ENCODE measurements at places on chromosomes 2 and 18. TPM values are rescaled to one million over a fixed set of nuclear protein-coding genes. Genes with fewer than 3 reads are reported as not detected.

Gene GALNT1
- total RNA-seq = 83.9 TPM

Gene CCDC142
- 51.3 TPM for total RNA-seq

Gene GAREM1
- 5.2 TPM for total RNA-seq

Gene ECEL1
- total RNA-seq = not detected

DNA sequence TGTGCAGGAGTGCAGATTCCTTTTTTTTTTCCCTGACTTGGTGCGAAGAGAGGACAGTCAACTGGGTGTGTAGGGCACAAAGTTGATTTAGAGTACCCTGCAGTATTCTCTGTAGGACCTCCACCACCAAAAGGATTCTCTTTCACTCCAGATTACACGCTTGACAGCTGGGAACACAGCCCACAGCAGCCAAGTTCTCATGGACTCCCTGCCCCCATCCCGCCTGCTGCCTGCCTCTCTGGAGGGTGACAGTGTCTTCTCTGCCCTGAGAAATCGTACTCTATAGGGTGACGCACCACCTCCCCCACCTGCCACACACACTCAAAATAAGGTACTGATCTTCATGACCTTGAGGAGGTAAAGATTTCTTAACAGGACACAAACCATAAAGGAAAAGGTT, 26.6 kb upstream of the IHH start:
- DNase-seq = no peak

- no peak for DNase-seq
Observed at GRCh38 chr2:239360008-239360407, 40.8 kb downstream of the HDAC4 start.

GRCh38 chr2:160576054-160576499, 82.5 kb upstream of the RBMS1 start:
- DNase-seq = no peak

GRCh38 chr18:21069468-21069867, 42.1 kb downstream of the ROCK1 start:
- DNase-seq = no peak

DNA sequence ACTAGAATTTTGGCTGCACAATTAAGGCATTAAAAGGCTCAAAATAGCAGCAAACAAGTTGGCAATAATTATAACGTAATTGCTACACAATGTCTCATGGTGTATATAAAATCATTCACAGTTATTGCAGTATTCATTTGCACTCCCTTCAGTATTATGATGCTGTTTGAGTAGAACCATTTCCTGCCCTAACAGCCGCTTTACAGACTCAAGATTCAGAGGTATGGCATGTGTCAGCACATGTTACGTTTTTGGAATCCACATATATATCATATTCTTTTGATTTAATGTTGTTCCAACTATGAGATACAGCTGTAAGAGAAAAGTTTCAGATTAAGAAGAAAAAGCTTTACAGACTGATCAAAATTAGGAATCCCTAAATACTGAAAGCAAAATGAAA, 56.3 kb upstream of the NCKAP5 start:
- DNase-seq = no peak

DNA sequence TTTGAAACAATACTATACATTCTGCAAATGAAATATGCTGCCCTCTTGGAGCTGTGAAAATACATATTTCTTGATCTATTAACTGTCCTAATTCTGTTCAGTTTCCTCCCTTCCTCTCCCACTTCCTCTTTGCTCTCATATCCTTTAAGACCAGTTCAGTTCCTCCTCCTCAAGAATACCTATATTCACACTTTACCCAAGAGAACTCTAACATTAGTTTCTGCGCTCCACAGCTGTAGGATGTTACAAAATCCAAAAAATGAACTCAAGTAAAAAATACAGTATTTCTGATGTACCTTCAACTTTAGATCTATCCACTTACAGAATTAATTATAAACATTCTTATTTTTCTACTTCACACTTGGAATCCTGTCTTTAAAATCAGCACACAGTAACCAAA, 5.4 kb downstream of the ITSN2 start:
- no peak for DNase-seq

DNA sequence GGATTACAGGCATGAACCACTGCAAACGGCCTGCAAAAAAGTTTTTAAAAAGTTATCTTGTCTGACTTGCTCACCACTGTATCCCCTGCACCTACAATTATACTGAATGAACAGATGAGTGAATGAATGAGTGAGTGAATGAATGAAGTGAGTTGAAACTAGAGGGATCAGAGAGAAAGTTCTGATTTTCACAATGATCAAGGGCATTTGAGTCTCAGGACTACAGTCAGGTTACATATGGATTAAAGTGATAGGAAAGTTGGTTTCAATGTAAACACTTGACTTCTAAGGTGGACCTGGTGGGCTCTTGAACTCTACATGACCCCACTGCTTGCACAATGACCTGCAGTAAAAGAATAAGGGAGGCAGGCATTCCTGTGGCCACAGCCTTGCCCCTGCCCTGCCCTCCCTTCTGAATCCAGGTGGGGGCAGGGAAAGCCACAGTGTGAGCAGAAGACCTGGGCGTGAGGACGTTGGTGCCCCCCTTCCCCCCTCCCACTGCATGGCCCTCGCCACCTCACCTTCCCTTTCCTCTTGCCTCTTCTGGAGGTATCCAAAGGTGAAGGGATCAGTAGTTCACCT, 10.7 kb downstream of the C2orf80 start:
- peak; percentile 38 for DNase-seq

DNA sequence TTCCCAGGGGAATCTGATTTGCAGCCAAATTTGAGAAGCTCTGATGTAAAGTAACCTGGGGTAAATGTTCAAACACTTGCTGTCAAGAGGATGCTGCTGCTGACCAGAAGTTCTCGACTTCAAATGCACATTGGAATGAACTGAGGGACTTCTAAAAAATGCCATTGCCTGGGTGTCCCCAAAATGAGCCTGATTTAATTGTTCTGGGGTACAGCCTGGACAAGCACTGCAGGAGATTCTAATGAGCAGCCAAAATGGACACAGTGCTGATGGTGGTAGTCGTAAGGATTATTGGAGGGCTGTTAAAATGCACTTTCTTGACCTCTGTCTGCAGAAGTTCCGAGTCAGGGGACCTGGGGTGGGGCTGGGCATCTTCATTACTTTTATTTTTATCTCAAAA, 49.5 kb downstream of the LIPG start:
- no peak for DNase-seq

GRCh38 chr18:14943967-14944636, 196.1 kb downstream of the ANKRD30B start:
- DNase-seq = no peak

- peak; percentile 56 for DNase-seq
Observed at GRCh38 chr2:230932556-230933511, 7.8 kb upstream of the GPR55 start.

DNA sequence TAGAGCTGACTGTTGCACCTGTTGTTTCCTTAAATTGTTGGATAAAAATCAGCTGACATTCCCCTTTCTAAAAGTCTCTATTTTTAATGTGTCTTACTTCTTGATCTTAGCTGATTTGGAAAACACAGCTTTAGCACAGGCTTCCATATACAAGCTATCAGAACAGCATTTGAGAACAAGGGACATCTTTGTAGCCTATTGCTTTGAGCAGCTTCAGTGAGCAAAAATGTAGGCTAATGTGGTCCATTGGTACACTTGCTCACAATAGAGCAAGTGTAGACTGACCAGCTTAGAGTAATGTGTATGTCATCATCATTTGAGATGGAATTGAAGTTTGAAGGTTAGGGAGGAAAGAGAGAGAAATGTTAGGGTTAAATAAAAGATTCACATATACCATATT, 7.0 kb downstream of the INPP1 start:
- DNase-seq = no peak

GRCh38 chr18:27843783-27844777, 332.9 kb downstream of the CDH2 start:
- no peak for DNase-seq

DNA sequence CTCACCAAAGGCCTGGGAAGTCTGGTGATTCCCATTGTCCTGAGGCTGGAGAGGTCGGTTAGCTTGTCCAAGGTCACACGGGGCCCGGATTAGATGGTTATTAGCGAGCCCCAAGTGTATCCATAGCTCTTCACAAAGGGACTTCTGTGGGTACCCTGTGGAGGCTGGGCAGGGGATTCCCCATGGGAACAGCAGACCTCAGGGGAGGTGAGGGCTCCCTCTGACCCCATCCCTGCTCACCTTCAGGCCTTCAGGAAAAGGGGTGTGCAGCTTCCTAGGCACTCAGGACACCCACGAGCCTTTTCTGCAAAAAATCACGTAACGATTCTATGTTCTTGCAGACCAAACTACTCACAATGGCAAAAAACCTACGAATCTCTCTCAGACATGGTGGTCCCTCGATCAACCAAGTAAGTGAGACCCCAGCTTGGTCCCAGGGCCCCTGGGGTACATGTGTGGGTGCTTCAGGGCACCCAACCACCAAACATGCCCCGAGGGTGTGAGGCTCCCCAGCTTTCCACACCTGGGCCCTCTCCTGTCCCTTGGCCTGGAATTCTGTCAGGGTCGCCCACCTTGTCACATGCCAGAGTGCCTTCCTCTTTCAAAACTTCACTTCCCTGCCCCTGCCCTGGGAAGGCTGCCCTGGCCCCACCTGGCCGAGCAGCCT, 40.3 kb downstream of the PDIA6 start:
- peak; percentile 22 for DNase-seq

DNA sequence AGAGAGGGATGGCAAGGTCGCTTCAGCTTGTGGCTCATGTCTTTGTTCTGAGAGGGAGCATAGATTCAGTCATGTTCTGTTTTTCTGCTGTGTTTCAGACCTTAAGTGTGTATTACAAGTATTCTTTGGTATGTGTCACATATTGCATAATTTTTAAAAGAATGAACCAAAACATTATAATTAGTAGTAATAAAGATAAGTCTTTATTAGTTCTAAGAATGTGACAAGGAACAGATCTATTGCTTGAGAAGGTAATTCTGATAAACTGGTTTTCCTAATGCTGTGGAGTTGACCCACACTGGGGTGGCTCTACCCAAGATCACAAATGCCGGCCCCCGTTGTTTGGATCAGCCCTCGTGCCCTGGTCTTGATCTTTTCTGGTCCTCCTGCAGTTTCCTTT, 124.3 kb upstream of the FOSL2 start:
- DNase-seq = no peak

DNA sequence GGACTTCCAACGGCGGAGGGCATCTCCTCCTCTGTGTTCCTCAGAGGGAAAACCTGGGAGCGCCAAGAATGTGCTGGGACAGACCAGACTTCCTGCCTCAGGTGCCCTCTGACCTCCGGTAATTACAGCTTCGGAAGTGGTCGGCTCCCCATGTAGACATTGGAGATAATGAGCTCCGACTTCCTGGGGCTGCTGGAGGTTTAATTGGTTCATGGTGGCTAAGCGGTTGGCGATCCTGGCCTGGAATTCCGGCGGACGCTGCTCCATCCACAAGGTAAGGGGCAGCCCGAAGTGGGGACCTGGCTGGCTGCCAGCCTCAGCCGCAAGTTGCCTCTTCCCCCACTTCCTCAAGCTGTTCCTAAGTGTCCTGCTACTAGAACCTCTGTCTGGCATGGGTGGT, 83.2 kb upstream of the EPC2 start:
- DNase-seq = no peak

Data from stomach (tissue), 19 donors.